Mesothelial cell of epicardium (in vitro differentiated cells): ENCODE measurements at places on chromosomes 6 and 20.

- no peak for DNase-seq
These were observed 104.2 kb upstream of the MLN start for GRCh38 chr6:33908025-33908424.

GRCh38 chr20:52379723-52380336, 188.3 kb upstream of the ZFP64 start:
- peak; percentile 52 for DNase-seq

DNA sequence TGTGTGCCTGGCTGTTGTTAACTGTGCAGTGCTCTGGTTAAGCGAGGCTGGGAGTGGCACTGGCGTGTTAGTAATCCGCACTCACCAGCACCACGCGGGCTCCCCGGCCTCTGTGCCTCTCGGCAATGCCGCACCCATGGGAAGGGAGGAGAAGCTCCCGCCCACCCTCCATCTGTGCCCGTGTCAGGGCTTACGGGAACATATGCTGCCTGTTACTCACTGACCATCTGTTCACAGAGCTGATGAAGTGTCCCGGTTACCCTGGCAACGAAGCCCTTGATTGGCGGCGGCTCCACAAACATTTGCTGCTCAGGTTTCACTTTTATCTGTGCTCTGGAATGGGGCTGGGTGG, 114.7 kb downstream of the PSMB1 start:
- peak; percentile 83 for DNase-seq

GRCh38 chr6:152218887-152219286, 411.4 kb downstream of the ESR1 start:
- no peak for DNase-seq
